Fibroblast of the aortic adventitia (primary cell): ENCODE measurements at places on chromosomes 16 and 17. TPM values are rescaled to one million over a fixed set of nuclear protein-coding genes. Genes with fewer than 3 reads are reported as not detected.

The SOX9 gene
- 2.1 and 2.4 TPM in 2 replicates for total RNA-seq

The ENPP7 gene
- not detected in 2 replicates for total RNA-seq

The AIPL1 gene
- 0.09 TPM in 1 of 2 replicates, not detected in the other for total RNA-seq

The SOX15 gene
- 0.57 and 1.4 TPM in 2 replicates for total RNA-seq

The LRRC37A gene
- total RNA-seq, result 1.4 and 2.3 TPM in 2 replicates
